ENCODE measurements at places on chromosomes 13 and 19. TPM values are rescaled to one million over a fixed set of nuclear protein-coding genes. Genes with fewer than 3 reads are reported as not detected.

Gene SIGLEC5
- total RNA-seq: under 0.01 TPM

Gene COMP
- total RNA-seq: not detected

Gene ZNF429
- 28.5 TPM for total RNA-seq

Gene CABP5
- total RNA-seq: not detected

Gene MADCAM1
- total RNA-seq: 1.2 TPM

Gene ZNF610
- total RNA-seq: 20.0 TPM

- no peak for DNase-seq
Measured at GRCh38 chr13:97223037-97223710, 1.0 kb downstream of the MBNL2 start.

DNA sequence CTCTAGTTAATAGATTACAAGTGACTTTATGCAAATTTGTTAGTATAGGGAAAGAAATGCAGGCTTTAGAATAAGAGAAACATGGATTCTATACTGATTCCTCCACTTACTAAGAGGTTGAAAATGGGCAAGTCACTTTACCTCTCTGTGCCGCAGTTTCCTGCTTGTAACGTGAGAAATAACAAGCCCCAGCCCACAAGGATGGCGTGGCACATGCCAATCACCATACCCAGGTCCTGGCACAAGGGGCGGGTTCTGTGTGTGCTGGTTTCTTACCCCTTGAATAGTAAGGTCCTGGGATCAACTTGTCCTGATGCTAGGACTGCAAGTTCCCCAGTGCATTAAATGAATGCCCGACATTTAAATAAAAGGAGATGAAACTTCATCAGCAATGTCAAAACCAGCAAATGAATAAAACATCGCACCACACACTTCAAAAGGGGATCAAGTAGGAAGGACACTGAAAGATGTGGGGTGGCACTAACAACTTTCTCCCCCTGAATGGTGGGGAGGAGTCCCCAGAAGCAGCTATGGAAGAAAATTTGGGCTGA is 7.9 kb upstream of the SIGLEC9 start:
- no peak for DNase-seq

DNA sequence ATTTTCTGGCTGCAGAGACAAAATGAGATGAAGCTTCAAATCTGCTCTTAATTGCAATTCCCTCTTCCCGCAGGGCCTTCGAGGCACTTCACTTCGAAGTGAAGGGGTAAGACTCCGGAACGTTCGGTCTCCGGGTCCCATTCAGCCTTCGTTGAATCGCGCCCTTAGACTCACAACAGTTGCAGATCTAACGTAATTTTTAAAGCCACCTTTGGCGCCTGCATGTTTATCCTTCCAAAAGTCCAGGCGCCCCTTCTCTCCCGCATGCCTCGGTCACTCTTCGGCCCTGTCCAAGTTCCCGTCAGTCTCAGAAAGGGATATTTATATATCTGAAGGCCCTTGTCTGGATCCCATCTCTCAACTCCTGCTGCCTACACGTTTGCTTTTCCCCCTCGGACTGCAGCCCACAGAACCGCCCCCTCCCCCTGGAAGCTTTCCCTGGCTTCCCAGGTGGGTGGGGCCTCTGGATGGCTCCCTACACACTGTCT is 915 bp upstream of the KCTD12 start:
- DNase-seq: no peak

GRCh38 chr19:42316223-42317211 is 3.4 kb downstream of the TMEM145 start:
- no peak for DNase-seq

GRCh38 chr19:49111218-49111998 is 2.8 kb upstream of the LIN7B start:
- DNase-seq: no peak

GRCh38 chr13:71474936-71475335 is 392.1 kb downstream of the DACH1 start:
- DNase-seq: no peak

DNA sequence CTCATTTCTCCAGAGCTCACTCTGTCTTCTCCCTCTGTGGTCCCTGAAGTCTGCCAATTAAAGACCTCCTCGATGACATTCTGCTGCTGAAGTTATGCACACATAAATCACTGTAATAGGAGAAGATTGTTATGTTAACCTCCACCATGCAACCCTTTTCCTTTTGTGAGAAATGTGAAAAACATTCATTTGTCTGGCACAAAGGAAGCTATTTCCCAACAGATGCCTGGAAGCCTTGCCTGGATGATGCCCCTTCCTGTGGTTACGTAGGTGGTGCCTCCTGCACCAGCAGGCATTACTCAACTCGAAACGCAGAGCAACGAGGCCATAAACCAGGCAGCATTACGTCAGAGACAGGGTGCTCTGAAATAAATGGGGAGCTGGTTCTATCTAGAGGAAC is 327.4 kb upstream of the ZNF507 start:
- DNase-seq: no peak

DNA sequence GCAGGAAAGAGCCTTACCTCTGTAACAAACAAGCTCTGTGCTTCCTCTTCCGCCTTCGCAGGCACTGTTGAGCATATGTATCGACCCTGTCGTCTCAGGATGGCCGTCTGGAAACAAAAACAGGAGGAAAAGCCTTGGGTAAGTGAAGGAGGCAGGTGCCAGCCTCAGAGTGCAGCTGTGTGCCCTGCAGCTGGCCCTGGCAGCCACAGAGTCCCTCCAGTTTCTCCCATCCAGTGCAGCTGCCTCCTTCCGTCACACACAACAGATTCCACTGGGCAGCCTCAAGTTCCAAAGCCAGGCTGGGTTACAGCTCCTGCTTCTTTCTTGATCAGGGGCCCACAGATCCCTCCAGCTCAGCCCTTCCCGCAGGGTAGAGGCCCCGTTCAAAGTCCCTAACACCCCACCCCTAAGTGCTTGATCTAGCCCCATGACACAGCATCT is 47.7 kb downstream of the DOCK9 start:
- no peak for DNase-seq

- no peak for DNase-seq
Measured at GRCh38 chr13:100666124-100666523, 8.5 kb downstream of the TMTC4 start.

DNA sequence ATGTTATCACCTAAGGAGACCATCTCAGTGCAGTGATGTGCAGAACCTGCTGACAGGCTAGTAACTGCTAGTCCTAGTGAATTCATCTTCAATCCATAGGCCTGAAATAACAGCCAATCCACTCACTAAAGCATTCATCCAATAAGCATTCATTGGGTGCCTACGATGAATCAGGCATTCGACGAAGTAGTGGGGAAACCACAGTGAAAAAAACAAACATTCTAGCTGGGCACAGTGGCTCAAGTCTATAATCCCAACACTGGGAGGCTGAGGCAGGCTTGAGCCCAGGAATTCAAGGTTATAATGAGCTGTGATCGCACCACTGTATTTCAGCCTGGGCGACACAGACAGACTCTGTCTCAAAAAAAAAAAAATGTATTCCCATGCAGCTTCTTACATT is 135.6 kb downstream of the RNF17 start:
- DNase-seq: no peak

Measured in frontal cortex (tissue), 4 donors.